ENCODE measurements at places on chromosomes 5 and 9.

- no peak for DNase-seq
These were observed 271.7 kb upstream of the KLF4 start for GRCh38 chr9:107761307-107761706.

GRCh38 chr5:96919754-96920197, 16.1 kb upstream of the LNPEP start:
- DNase-seq, result no peak

- peak; percentile 39 for DNase-seq
These were observed 57.0 kb downstream of the COL15A1 start for GRCh38 chr9:99000476-99001395.

- no peak for DNase-seq
These were observed 180.2 kb downstream of the RASEF start for GRCh38 chr9:82882748-82883147.

DNA sequence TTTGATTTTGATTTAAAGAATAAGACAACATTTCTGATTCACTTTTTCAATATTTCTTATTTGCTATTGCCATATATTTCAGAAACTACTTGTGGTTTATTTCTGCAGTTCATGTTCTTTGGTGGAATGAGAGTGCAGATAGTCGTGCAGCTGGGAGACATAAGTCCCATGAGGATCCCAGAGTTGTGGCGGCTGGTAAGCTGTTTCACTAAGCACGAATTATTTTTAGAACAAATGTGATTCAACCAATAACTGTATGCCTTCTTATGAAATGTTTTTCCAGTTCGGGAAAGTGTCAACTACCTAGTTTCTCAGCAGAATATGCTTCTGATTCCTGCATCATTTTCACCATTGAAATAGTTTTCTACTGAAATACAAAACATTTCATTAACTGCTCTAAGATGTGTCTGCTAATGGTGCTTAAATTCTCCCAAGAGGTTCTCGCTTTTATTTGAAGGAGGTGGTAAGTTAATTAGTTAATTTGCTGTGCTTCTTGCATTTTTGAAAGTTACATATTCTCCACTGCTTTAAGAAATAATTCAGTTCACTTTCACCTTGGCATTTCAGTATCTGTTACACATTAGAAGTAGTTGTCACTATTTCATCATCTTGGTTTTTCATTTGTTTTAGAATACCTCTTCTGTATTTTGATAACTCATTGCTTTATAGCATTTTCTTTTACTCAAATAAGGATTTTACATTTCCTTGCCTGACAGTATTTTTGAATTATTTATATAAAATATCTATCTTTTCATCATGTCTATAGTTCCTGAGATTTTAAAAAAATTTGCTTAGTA, 9.0 kb downstream of the NIPSNAP3B start:
- no peak for DNase-seq

GRCh38 chr5:88967633-88968585, 84.9 kb upstream of the MEF2C start:
- no peak for DNase-seq

DNA sequence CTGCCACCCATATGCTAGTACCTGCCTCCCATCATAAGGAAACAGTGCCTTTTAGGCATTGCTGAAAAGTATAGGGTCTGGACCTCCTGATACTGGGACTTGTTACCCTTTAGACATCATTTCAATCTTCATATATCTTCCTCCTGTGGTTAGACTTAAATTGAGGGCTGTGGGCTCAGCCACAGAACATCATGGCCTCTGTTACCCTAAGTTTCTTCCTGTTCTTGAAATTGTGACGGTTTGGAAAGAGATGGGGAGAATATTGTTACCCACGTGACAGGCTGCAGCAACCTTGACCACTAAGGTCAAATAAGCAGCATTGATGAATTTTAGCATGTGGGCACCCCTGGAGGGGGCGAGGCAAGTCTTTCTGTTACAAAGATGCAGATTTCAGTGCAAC, 87.7 kb downstream of the PDE8B start:
- no peak for DNase-seq

DNA sequence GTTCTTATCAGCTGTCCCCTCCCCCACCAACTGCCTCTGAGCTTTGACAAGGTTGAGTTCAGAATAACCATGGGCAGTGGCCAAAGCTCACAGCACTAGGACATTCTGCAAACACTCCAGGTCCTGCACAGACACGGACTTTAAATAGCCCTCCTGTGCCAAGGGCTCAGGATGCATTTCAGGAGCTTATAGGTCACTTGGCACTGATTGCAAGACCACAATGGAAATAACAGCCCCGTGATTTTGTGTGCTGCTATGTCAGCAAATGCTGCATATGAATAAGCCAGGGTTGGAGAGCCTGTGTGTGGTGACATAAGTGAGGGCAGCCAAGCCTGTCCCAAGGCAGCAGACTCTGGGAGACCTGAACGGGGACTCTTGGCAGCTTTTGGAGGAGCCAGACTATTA, 150.7 kb downstream of the DMRT2 start:
- no peak for DNase-seq

- peak; percentile 35 for DNase-seq
These were observed 992 bp upstream of the RPP25L start for GRCh38 chr9:34612788-34613390.

- DNase-seq, result no peak
These were observed 70.7 kb upstream of the RANBP6 start for GRCh38 chr9:6086006-6086655.

- DNase-seq, result no peak
These were observed 6.7 kb downstream of the CCDC187 start for GRCh38 chr9:136297016-136297691.

- no peak for DNase-seq
These were observed 251.7 kb upstream of the WWC1 start for GRCh38 chr5:168039566-168040248.

GRCh38 chr9:14350754-14351153, 36.8 kb upstream of the NFIB start:
- no peak for DNase-seq

GRCh38 chr5:157290981-157291711, 25.2 kb downstream of the CYFIP2 start:
- DNase-seq, result no peak

DNA sequence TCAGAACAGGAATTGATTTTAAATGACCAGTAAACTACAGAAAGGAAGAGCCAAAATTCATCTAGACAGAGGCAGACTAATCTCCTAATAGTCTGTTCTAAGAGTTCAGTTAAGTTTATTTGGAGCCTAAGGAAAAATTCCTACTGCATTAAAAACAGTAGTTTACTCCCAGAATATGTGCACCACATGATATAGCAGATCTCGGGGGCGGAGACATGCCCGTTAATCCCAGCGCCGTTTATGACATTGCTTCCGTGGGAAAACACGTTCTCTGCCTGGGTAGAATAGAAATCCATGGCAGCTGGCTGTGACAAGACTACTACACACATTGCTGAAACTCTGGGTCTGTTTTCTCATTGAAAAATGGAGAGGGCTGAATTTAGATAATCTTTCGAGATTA, 11.4 kb downstream of the HABP4 start:
- no peak for DNase-seq

GRCh38 chr9:91248707-91249106, 113.0 kb downstream of the AUH start:
- no peak for DNase-seq

Measured in stimulated activated CD8-positive, alpha-beta memory T cell treated with anti-CD3 and anti-CD28 coated beads, Interleukin-4, amount 100 ng/mL, for 1 hour (primary cell).